ENCODE measurements at places on chromosomes 5 and 9. TPM values are rescaled to one million over a fixed set of nuclear protein-coding genes. Genes with fewer than 3 reads are reported as not detected.

GRCh38 chr5:21792748-21793147 is 1060.4 kb downstream of the CDH12 start:
- DNase-seq = no peak

NXNL2 gene
- 2.2 TPM for total RNA-seq

GRCh38 chr9:131190191-131190590 is 64.8 kb downstream of the NUP214 start:
- DNase-seq = no peak

PPP3R2 gene
- total RNA-seq = not detected

GRCh38 chr5:172772112-172772906 is 1.3 kb upstream of the DUSP1 start:
- peak; percentile 80 for DNase-seq

DNA sequence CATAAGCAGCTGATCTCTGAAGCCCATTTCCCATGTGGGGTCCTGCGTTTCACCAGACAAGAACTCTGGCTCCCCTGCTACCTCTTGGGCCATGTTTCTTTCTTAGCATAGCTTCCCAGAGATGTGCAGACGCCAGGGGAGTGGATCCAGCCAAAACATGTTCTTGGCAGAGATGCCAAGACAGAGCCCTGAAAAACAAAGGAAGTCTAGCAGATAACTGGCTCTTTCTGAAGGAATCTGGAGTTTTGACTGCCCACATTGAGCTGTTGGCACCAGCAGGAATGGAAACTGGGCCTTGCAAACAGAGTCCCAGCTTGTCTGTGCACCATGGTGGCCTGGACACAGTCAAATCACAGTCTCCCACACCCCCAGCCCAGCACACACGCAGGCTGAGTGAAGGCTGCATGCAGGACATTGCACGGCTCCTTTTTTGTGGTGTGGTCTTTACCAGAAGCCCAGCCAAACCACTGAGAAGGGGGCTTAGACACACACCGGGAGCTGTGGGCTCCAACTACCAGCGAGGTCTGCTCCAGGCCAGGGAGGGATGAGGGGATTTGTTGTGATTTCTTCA is 114.7 kb downstream of the SNX18 start:
- no peak for DNase-seq

GRCh38 chr9:107090218-107090617 is 192.9 kb upstream of the RAD23B start:
- no peak for DNase-seq

DCTN4 gene
- total RNA-seq = 43.2 TPM

PCDHGA4 gene
- total RNA-seq = 3.9 TPM

GRCh38 chr5:75048457-75048953 is 3.9 kb downstream of the GCNT4 start:
- no peak for DNase-seq

DNA sequence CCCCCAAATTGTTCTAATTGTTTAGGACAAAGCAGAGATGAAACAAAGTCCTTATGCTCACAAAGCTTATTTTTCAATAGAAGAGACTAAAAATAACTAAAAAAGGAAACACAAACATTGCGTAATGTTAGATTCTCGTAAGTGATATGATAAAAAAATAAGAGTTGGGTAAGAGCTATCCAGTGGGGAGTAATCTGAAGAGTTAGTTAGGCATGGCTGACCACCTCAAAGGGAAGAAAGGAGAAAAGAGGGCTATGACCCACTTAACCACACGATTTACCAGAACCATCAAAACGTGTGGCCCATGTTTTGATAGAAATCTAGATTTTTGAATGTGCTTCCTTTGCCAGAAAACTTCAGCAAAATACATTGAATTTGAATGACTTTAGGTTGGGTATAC is 1296.8 kb upstream of the NUDT12 start:
- no peak for DNase-seq

SLC4A9 gene
- total RNA-seq = 0.76 TPM

GRCh38 chr5:138702166-138703077 is 50.8 kb upstream of the CTNNA1 start:
- no peak for DNase-seq

GRCh38 chr5:141319699-141320098 is 885 bp downstream of the TAF7 start:
- no peak for DNase-seq

F2RL2 gene
- total RNA-seq = not detected

CDH18 gene
- total RNA-seq = not detected

DNA sequence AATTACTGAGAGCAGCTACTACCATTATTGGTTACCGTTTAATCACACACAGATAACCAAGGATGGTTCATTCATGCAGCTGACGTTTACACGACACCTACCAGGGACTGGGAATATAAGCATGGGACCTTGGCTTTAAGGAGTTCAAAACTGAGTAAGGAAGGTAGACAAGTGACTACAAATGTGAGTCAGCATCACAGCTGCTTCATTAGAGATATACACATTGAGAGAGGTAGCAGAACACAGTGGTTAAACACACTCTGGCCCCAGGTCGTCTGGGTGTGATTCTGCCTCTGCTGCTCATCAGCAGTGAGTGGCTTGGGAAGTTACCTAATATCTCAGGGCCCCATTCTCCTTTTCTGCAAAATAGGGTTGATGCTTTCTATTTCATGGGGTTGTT is 268.6 kb downstream of the NR3C1 start:
- DNase-seq = no peak

- DNase-seq = no peak
These were observed 556.6 kb upstream of the TUSC1 start for GRCh38 chr9:26234865-26235264.

GRCh38 chr9:16959391-16959790 is 88.9 kb upstream of the BNC2 start:
- DNase-seq = no peak

DNA sequence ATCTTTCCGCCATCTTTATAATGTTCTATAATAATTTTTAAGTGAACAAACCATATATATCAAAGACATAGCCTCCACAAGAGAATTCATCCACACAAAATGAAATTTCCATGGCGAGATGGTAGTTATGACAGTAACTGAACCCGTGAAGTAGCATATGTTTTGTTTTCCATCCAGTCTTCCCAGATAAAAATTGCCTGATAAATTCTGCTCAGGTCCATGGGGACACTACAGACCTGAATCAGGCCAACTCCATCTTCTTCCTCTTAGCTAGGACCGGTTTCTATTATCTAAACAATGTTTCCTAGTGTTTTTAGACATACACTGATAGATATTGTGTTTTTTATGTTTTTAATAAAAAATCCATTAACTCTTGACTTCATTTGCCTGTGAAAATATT is 235.7 kb downstream of the PLK2 start:
- DNase-seq = no peak

DNA sequence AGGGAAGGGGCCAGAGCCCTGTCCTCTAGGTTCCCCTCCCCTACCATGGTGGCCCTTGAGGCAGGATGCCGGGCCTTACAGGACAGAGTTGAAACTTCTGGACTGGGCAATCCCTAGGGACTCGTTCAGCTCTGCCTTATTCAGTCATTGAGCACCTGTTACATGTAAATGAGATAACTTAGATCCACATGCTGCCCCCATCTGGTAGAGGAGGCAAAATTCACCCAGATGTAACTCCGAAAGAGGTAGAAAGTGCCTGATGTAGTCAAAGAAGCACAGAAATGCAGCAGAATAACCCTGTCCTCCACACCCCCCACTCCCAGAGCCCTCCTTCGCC is 1.5 kb downstream of the GGTA1 start:
- peak; percentile 61 for DNase-seq

DNA sequence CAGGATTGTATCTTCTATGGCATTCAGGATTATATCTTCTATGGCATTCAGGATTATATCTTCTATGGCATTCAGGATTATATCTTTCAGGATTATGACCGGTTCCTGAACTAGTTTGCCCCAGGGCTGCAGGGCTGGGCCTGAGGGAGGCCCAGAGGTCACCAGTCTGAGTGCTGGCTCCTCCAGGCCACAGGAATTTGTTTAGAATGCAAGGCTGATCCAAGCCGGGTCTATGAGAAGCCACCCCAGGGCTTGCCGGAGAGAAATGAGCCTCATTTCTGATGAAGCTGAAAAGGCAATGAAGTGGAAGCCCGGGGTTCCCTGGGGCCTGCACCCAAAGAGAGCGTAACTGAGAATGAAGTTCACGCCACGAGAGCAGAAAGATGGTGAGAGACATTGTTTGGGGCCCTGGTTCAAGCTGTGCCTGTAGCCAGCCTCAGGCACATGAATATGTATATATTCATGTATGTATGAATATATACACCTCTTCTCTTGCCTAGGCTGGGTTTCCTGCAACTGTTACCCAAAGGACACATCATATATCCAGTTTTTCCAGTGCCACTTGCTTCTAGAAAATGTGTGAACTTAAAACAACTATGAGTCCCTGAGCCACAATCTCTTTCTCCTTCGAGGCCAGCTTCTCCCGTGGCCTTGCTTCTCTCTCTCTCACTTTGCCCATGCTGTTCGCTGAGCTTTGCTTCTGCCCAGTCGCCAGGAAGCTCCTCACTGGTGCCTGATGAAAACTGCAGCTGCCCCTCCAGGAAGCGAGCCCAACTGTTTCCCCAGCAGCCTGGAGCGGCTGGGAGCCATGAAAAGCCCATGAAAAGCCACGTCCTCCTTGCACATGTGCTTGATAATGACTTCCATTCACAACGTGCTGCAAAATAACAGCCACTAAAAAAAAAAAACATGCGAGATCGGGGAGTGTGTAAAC is 62.3 kb downstream of the GTF3C4 start:
- DNase-seq = no peak

DNA sequence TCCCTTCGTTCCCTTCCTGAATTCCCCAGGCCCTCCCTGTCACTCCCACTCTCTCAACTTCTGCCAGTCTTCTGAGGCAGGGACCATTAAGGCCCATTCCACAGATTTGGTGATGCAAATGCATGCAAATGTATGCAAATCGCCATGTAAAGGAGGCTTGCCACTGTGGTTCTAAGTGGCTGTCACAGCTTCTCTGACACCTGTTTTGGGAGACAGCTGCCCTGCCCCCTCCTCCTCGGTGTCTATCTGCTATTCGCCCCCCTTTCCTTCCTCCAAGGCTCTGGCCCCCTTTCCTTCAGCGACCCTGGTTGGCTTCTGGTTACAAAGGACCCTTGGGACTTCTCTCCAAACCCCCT is 10.5 kb upstream of the ARAP3 start:
- no peak for DNase-seq

ADAMTS13 gene
- 15.9 TPM for total RNA-seq

DNA sequence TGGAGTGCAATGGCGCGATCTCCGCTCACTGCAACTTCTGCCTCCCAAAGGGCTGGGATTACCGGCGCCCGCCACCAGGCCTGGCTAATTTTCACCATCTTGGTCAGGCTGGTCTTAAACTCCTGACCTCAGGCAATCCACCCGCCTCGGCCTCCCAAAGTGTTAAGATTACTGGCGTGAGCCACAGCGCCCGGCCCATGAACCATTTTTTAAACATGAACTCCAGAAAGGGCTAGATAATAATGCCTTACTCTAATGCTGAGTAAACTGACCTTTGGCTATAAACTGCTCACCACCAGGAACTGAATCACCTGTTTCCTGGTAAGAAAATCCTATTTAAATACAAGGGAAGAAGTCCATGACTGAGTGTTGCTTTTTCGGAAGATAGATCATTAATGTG is 23.2 kb upstream of the DAB2 start:
- DNase-seq = no peak

GRCh38 chr9:70444904-70445303 is 30.4 kb upstream of the KLF9 start:
- DNase-seq = no peak

DNA sequence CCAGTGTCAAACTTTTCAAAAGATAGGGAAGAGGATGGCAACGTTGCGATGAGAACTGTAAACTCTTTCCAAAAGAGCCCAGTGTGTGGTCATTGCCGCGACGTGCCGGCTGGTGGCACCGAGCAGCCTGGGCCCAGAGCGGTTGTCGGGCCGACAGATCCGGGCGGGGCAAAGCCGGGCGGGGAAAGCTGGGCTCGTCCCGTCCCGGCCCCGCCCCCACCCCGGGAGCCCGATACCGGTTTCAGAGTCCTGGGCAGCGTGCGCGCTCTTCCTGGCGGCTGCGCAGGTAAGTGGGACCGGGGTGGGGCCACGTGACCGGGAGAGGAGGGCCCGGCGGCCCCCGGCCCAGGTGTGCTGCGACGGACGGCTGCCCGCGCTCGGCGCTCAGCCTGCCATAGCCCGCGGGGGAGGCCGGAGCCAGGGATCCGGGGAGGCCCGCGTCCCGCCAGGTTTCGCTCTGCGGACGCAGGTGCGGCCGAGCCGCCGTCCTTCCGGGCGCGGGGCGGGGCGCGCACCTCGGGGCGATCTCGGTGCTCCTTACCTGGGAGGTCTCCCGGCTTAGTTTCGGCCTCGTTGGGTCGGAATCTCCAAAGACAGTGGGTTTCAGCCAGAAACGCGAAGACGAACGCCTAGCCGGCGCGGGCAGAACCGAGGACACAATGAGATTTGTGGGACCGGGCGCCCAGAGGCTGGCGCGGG is at the start of gene MARVELD2:
MARVELD2 (plus strand) TSS at position 232 of the 699 bp plus-strand sequence. CDS start 4,270 bp downstream, outside the sequence.
- DNase-seq = peak; percentile 94

GRCh38 chr5:96753848-96754247 is 53.9 kb downstream of the ERAP1 start:
- DNase-seq = no peak

- no peak for DNase-seq
These were observed 1.3 kb upstream of the TRIM36 start for GRCh38 chr5:115170929-115171510.
